ENCODE measurements at places on chromosomes 6 and 20.

DNA sequence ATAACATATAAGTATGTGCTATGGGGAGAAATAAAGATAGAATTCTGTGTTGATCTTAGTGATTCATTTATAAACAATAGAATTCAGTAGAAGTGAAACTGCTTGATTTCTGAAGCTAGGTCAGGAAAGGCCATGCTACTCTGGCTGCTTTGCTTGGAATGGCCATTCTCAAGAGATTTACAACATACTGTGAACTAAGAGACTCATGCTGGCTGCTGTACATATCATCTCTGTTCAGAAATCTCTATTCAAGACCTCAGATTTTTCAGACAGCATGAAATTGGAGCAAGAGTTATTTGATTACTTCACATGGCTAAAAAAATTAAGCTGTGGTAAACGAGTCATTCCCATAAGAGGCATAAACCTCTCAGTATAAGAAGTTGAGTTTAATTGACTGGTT lies 662.6 kb downstream of the BCKDHB start:
- DNase-seq, result no peak

DNA sequence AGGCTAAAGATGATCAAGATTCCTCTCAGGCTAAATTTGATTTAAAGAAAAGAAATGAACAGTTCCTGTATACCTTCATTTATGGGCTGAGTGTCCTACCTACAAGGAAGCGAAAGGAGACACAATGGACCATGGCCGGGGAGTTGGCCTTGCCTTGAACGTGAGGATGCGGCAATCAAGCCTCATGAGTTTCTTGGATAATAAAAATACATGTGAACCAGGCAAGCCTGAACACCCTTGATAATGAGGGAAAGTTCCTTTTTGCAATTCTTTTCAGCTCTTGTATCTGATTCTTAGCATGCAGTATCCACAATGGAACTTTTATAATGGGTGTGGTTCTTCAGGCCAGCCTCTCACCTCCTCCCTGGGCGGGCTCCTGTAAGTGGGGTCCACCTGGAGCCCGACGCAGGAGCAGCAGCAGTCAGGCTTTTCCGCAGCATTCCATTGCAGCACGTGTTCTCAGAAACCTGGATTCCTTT lies 83.8 kb downstream of the RNASET2 start:
- DNase-seq, result no peak

GRCh38 chr6:108951351-108951953 lies 103.2 kb downstream of the ARMC2 start:
- DNase-seq, result no peak

- DNase-seq, result no peak
These were observed 23.9 kb downstream of the FLRT3 start for GRCh38 chr20:14313341-14314020.

- DNase-seq, result no peak
These were observed 5.5 kb downstream of the CDH4 start for GRCh38 chr20:61257611-61258010.

- DNase-seq, result peak; percentile 61
These were observed 41.7 kb downstream of the MOCS1 start for GRCh38 chr6:39892490-39893129.

- no peak for DNase-seq
These were observed 477.1 kb upstream of the EYS start for GRCh38 chr6:66184091-66184490.

- no peak for DNase-seq
These were observed 2.5 kb downstream of the CCDC167 start for GRCh38 chr6:37496951-37497885.

- DNase-seq, result no peak
These were observed 397.8 kb downstream of the KIF16B start for GRCh38 chr20:16175322-16175961.

GRCh38 chr20:51036827-51037531 lies 14.1 kb upstream of the KCNG1 start:
- DNase-seq, result no peak

- no peak for DNase-seq
These were observed 141.1 kb downstream of the CEP57L1 start for GRCh38 chr6:109236115-109237076.

- no peak for DNase-seq
These were observed 77.4 kb downstream of the PRDM1 start for GRCh38 chr6:106163446-106163965.

DNA sequence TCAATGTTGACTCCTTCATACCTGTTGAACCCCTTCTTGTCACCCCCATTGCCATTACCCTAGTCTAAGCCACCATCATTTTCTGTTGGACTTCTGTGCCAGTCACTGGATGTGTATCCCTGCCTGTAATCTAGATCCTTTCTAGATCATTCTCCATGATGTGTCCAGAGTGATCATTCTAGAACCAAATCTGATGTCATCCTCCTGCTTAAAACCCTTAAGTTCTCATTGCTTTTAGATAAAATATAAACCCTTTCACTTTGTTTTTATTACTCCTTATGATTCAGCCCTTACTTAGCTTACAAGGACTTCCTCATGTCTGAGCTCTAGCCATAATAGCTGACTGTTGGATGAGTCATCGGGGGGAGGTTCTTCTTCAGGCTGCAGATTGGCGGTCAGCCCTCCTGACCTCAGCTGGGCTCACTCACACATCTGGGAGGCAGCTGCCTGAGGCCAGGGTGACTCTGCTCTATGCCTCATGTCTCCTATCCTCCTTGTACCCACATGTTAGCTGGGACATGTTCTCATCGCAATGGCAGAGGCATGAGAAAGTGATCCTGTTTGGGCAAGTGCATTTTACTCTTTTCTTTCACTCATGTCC lies 287.6 kb downstream of the ESR1 start:
- DNase-seq, result peak; percentile 54

DNA sequence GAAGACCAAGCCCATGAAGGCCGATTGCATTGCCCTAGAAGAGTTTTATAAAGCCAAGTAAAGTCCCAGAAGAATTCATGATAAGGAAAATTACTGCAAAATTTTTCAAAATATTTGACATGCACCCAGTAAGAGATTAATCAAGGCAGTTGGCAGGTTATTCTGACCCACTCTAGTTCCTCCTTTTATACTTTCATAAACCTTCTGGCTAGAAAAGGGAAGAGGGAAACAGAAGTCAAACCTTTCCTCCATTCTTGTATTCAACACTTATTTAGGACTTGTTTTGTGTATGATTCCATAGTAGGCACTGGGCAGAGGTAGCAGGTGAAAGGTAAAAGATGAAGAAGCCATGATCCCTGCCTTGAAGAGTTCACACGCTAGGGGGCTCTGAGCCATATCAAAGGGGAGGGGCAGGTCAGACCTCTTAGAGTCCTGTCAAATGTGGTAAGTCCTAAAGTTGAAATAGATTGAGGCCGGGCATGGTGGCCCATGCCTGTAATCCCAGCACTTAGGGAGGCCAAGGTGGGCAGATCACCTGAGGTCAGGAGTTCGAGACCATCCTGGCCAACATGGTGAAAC lies 85.4 kb downstream of the NDUFAF5 start:
- no peak for DNase-seq

DNA sequence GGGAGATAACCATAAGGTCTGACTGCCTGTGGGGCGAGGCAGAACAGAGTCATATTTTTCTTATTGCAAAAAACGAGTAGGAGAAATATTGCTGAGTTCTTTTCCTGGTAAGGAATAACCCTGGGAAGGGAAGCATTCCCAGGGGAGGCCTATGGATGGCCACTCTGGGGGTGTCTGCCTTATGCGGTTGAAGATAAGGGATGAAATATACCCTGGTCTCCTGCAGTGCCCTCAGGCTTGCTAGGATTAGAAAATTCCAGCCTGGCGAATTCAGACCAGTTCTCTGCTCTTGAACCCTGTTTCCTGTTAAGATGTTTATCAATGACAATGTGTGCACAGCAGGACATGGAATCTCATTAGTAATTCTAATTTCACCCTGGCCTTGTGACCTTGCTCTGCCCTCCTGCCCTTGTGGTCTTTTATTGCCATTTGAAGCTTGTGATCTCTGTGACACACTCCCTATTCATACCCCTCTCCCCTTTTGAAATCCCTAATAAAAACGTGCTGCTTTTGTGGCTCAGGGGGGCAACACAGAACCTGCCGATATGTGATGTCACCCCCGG lies 491.1 kb upstream of the EYS start:
- no peak for DNase-seq

GRCh38 chr6:85580878-85581267 lies 12.8 kb downstream of the SNX14 start:
- peak; percentile 40 for DNase-seq

DNA sequence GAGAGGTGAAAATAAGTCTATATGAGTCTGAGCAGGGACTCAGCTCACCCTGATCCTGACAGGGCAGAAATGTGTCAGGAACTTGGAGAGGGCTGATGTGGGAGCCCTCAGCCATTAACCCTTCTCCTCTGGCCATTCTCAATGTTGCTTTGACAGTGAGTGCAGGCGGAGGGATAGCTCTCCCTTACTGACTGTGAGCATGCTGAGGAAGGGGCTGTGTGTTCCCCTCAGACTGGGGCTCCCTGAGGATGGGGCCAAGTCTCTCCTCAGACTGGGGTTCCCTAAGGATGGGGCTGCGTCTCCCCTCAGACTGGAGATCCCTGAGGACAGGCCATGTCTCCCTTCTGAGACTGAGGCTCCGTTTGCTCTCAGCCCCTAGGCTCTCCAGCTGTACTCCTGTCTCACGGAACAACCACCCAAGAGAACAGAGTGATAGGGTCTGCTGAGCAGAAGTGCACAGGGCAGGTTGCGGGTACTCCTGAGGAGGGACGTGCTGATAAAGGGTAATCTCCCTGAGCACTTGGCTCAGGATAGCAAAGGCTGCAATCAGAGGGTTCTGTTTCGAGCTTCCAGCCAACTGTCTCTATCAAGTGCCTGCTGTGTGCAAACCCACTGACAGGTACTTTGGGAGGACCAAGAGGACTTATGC lies 141.0 kb downstream of the MRPL14 start:
- DNase-seq, result no peak

DNA sequence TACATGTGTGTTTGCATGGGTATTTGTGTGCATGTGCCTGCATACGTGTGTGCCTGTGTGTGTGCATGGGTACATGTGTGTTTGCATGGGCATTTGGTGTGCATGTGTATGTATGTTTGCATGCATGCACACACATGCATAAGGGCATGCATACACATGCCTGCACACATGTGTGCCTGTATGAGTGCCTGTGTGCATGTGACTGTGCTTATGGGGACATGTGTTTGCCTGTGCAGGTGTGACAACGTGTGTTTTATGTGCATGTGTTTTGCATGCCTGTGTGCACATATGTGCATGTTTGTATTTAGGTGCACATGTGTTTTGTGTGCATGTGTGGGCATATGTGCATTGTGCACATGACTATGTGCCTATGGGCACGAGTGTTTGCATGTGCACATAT lies 165.7 kb downstream of the ERMARD start:
- DNase-seq, result no peak

- DNase-seq, result peak; percentile 61
These were observed 504 bp downstream of the VPS16 start for GRCh38 chr20:2840967-2841531.

GRCh38 chr6:144597511-144597910 lies 312.4 kb downstream of the UTRN start:
- DNase-seq, result no peak

DNA sequence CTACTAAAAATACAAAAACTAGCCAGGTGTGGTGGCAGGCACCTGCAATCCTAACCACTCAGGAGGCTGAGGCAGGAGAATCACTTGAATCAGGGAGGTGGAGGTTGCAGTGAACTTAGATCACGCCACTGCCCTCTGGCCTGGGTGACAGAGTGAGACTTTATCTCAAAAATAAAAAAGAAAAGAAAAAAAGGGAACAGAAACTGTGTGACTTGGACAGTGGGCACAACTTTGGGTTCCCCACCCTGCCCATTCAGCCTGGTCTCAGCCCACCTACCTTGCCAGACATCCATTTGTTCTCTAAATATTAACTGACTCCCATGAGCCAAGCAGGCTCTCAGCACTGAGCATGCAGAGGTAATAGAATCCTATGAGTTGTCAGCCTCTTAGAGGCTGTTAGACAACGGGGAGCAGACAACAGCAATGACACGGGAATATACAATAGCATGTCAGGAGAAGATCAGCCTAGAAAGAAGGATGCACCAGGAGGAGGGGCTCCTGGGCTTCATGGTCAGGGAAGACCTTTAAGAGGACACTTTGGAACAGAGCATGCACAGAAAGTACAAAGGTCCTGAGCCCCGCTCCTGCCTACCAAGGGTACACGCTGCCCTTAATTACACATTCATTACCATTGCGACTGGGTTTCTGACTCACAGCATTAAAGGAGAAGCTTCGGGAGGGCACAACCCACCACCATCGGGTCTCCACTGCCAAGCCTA lies 20.0 kb downstream of the FAM209B start:
- DNase-seq, result no peak
